Endothelial cell (in vitro differentiated cells): ENCODE measurements at places on chromosomes 2 and 18.

DNA sequence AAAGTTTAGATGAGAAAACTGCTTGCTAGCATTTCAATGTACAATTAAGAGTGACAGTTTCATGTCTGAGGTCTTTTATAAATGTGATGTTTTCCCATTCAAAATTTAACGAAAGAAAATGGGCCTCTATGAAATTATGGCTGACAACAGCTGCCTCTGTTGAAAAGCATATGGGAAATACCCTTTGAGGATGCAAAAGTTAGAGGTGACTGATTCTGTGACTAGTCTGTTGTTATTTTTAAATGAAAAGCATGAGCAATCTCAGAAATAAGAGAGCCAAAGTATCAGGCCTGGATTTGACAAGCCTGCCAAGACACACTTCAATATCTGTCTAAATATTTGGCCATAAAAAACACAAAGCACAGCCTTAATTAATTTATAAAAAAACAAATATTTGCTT, 580.8 kb downstream of the ERBB4 start:
- no peak for DNase-seq

GRCh38 chr18:50649821-50650220, 89.9 kb downstream of the MAPK4 start:
- DNase-seq: no peak

GRCh38 chr2:70247364-70248180, 856 bp downstream of the TIA1 start:
- DNase-seq: no peak

- no peak for DNase-seq
Observed at GRCh38 chr2:128475427-128476211, 157.0 kb upstream of the HS6ST1 start.

GRCh38 chr2:127715778-127716449, 14.6 kb downstream of the SFT2D3 start:
- no peak for DNase-seq

- no peak for DNase-seq
Observed at GRCh38 chr2:20157193-20157891, 67.6 kb downstream of the SDC1 start.

DNA sequence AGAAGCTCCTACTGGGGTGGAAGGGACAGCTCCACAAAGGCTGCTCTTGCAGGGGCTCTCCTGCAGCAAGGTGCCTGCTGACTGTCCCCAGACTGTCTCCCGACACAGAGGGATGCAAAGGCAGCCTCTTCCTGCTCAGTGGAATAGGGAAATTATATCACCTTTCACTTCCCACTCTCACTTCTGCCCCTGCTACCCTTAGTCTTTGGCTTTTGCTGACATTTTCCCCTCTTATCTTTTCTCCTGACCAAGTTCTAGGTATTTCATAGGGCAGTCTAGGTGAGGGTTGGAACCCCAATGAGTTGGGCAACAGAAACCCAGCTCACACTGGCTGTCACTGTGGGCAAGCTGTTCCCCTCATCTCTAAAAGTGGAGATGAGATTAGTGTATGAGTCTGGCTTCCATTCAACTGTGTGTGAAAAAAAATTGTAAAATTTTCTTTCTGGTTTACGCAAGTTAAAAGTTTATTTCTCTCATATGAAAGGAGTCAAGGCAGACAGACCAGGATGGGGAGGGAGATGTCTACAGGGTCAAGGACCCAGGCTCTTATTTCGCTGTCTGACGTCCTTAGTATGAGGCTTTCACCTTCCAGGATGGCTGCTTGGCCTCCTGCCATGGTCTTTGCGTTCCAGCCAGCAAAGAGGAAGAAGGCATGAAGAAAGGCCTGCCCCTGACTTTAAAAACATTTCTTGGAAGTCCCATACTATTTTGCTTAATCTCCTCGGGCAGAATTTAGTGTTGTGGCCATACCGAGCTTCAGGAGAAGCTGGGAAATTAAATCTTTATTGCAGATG, 7.5 kb upstream of the MOCOS start:
- DNase-seq: no peak

- no peak for DNase-seq
Observed at GRCh38 chr2:204343685-204344084, 201.6 kb upstream of the PARD3B start.

DNA sequence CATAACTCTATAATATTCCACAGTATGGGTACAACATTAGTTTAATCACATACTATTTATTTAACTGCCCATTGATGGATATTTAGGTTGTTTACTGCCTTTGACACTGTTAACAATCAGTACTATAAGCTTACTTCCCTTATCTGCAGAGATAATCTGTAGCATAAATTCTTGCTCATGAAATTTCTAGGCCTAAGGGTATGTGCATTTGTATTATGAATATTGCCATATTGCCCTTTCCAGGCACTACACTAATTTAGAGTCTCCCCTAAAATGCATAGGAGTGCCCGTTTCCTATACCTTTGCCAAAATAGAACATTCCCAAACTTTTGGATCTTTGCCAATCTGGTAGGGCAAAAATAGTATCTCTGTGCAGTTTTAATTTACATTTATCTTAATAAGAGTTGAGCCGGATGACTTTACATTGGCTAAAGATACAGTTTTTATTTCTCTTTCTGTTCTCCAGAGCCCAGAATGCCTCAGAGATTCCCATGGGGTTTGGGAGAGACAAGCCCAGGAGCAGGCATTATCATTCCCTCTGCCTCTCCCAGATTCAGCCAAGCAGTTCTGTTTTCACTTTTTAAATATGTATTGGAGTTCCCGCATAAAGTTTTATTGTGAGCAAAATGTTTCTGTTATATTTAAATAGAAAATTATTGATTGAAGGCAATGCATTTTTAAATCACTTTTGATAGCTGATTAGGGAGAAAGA, 102.8 kb downstream of the CAPN13 start:
- no peak for DNase-seq

DNA sequence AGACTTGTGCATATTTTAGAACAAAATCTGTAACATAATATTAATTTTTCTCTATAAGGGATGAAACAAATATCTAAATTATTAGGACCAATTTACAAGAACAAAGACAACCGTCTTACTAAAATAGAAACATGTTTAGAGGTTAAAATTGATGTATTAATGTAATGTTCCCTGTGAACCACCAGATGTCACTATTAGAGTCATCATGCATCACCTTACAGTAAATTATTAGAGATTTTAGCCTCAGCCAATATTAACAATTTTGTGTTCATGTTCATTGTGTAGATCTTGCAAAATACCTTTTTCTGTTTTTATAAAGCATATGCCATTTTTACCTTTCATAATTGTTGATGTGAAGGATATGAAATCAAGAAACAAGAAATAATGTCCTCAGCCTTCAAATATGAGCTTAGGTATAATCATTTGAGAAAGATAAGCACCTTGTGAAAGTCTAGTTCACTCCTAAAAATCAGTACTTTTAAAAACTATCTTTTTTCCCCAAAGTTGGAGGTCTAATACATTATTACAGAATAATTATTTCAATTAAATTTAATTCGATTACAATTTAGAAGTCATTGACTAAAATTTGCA, 344.3 kb upstream of the KCNH7 start:
- DNase-seq: no peak

DNA sequence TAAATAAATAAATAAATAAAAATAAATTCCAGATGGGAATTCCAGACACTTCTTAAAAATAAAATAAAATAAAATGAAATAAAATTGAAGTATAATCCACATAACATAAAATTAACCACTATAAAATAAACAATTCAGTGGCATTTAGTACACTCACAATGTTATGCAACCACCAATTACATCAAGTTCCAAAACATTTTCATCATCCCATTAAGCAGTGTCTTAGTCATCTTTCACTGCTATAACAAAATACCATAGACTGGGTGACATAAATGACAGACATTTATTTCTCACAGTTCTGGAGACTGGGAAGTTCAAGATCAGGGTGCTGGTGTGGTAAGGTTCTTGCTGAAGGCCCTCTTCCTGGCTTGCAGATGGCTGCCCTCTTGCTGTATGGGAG, 22.6 kb upstream of the PROKR1 start:
- no peak for DNase-seq

GRCh38 chr2:172193331-172194089, 90.8 kb upstream of the DLX2 start:
- no peak for DNase-seq

GRCh38 chr18:4631239-4631638, 176.1 kb upstream of the DLGAP1 start:
- no peak for DNase-seq

DNA sequence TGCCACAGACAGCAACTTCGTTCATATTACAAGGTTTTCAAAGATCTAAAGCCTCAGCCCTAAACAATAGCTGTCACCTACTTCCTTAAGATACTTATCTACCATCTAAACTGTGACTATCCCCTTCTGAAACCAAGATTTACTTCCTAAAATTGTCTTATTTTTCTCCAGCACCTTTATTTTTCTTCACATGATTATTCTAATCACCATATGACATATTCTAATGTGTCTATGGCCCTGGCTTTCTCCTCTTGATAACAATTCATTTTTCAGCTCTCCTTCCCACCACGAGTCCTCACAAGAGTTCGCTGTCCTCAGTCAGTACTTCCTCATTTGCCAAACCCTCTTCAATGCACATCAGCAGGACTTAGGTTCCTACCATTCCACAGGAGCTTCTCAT, 53.9 kb downstream of the RTTN start:
- no peak for DNase-seq

GRCh38 chr2:36058953-36059352, 296.6 kb upstream of the CRIM1 start:
- DNase-seq: no peak

DNA sequence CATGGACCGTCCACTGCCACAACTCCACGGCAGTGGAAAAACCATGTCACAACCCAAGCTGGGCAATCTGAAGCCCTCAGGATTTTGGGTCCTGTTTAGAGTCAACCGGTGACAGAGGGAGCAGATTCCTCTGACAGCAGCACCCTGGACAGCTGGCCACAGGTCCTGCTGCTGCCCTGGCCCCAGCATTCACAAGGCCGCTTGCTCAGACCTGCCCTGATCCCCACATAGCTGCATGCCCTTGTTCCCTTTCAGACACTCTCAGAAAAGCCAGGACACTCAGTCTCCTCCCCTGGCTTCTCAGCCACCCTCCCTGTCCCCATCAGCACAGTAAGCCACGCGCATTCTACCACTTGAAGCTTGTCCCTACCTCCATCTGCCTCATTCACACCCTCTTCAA, 1.6 kb downstream of the COPS9 start:
- DNase-seq: no peak

DNA sequence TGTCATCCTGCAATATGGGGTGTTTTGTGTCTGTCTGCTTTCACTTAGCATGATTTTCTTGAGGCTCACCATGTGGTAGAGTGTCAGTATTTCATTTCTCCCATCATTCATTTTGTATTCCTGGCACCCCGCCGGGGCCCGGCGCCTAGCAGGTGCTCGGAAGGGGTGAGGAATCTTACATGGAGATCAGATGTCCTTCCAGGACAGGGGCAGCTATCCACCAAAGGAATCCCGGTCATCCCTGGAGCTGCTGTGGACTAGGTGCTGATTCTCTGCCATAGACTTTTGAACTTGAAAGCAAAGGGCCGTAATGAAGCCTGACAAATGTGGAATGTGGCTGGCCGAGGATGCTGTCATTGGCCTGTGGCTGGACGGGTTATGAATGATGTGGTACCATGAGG, 2.4 kb downstream of the PRELID3A start:
- no peak for DNase-seq

DNA sequence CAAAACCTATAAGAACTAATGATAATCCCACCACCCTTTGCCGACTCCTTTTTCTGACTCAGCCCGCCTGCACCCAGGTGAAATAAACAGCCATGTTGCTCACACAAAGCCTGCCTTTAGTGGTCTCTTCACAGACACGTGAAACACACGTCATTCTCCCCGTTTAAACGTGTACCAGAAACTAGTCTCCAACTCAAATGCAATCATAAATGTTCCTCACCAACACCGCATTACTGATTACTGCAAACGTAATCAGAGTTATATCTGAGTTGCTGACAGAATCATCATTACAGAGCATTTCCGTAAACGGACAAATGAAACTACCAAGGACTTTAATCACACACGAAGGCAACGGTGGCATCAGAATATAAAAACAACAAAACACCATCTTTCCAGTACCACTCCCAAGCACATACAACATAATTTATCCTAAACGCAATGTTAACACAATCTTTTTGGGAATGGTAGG, 1.9 kb downstream of the CLK1 start:
- DNase-seq: no peak

GRCh38 chr2:239935789-239936758, 89.1 kb downstream of the NDUFA10 start:
- DNase-seq: peak; percentile 2

GRCh38 chr2:73092146-73092783, 20.5 kb downstream of the RAB11FIP5 start:
- no peak for DNase-seq

GRCh38 chr2:34372967-34373366, 773.9 kb upstream of the FAM98A start:
- no peak for DNase-seq

DNA sequence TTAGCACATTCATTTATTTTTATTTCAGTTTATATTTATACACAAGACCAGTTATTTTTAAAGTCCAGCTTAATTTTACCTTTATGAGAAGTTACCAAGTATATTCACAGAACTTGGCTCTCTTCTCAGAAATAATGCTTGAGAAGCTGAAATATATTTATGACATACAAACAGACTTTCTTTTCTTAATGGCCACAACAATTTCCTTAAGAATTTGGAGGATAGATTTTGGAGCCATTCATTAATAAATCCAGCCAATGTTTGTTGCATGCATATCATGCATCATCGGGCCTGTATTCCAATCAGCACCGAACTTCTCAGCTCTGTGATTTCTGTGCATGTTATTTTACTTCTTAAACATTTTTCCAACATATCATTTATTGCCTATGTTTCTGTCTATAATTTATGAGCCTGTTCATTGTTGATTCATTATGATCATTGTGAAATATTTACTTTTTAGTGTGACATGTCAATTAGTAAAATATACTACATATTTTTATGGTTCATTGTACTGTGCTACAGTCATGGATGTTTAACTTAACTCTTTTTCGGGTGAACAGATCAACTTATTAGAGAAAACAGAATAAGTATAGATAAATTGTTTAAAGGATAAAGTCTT, 3.5 kb downstream of the GULP1 start:
- DNase-seq: no peak

DNA sequence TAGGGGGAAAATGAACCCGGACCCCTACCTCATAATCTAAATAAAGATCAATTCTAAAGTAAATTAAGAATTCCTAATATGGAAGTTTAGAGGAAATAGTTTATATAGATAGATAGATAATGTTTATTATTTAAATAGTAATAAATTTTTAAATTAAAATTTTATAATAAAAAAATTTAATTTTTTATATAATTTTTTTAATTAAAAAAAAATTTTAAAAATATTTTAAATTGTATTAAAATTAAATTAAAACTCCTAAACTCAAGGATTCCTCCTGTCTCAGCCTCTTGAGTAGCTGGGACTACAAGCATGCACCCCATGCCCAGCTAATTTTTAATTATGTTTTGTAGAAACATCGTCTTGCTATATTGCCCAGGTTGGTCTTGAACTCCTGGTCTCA, 186.9 kb upstream of the VRK2 start:
- DNase-seq: no peak
